Panc1 (cell line): ENCODE measurements at places on chromosomes 16 and 17. TPM values are rescaled to one million over a fixed set of nuclear protein-coding genes. Genes with fewer than 3 reads are reported as not detected.

Gene RHBDL1
- total RNA-seq = 6.6 TPM

Gene ZNF750
- total RNA-seq = not detected

Gene C1QL1
- total RNA-seq = 9.5 TPM

Gene EFTUD2
- 98.0 TPM for total RNA-seq

Gene TEX19
- 0.21 TPM for total RNA-seq

Gene YPEL2
- 1.1 TPM for total RNA-seq

Gene RNF112
- 0.10 TPM for total RNA-seq

Gene MRPS34
- 187 TPM for total RNA-seq

Gene PIK3R6
- total RNA-seq = not detected

Gene NUDT7
- total RNA-seq = 4.7 TPM

Gene HOXB1
- not detected for total RNA-seq

Gene DNASE1L2
- 4.4 TPM for total RNA-seq

Gene KAT2A
- total RNA-seq = 67.0 TPM

Gene KRTAP9-4
- not detected for total RNA-seq

Gene TBC1D3
- total RNA-seq = not detected

Gene TNK1
- 6.2 TPM for total RNA-seq

Gene CLDN6
- total RNA-seq = 1.2 TPM

Gene PITPNM3
- 0.44 TPM for total RNA-seq

Gene SEPTIN12
- total RNA-seq = not detected

Gene HOXB6
- total RNA-seq = 196 TPM

Gene XAF1
- total RNA-seq = 3.5 TPM

Gene KRTAP9-8
- not detected for total RNA-seq

Gene KRTAP1-3
- total RNA-seq = not detected
